ENCODE measurements at places on chromosomes 2 and 18.

- no peak for DNase-seq
Observed at GRCh38 chr2:156156580-156156979, 175.9 kb downstream of the NR4A2 start.

GRCh38 chr18:51537487-51537886 is 340.0 kb upstream of the MEX3C start:
- no peak for DNase-seq

DNA sequence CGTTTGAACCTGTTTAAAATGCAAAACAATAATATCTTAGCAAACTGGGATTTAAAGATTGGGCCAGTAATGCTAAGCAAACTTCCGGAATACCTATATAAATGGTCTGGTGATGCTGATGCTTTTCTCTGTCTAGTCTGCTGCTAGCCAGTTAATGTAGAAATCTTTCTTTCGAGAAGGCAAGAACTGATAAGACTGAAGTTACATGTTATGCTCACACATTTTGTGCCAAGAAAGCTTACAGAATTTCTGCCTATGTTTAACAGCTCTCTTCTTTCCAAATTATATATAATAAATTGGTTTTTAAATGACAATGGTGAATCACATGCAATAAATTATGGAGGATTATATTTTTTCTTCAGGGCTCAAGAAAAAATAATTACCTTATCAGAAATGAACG is 37.9 kb downstream of the GCA start:
- DNase-seq: no peak

DNA sequence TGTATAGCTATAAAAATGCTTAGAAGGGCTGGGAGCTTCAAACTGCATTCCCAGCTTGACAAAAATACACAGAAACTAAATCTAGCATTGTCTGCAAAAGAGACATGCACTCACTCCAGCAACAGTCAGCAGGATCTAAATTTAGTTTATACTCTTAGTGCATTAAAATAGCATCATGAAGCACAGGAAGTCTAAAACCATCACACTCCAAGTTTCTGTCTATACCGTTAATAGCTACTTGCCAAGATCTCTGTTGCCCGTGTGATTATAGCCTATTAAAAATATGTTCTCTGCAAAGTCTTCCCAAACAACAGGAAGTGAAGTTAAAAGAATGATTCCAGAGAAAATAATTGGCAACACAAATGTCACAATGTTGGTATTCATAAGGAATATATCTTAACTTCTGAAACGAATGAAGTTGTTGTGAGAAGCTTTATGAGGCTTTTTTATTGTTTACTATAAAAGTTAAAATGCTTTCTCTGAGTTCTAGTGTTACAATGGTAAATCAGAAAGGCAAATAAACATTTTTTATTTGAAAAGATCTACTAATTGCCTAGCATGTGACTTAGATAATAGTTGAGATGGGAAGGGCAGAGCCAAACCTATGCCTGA is 184.2 kb downstream of the ZNF385B start:
- DNase-seq: peak; percentile 21

GRCh38 chr18:8045884-8046281 is 478.8 kb downstream of the PTPRM start:
- DNase-seq: no peak

DNA sequence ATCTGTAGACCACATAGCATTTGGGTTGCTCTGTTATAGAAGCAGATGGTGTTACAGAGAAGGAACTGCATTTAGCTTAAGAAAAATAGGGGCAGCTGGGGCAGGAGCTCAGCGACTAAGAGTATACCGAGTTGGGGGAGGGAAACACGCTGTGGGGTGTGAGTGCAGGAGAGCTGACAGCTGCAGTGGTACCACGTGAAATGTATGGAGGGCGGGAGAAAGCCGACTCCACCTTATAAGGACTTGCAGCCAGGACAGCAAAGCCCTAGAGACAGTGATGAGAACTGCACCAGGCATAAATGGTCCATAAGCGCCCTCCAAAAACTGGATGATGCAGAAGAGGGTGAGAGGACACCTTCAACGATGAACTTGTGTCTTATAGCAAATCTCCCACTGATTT is 237.6 kb downstream of the PRKCE start:
- peak; percentile 22 for DNase-seq

GRCh38 chr2:109065391-109065734 is 63.6 kb upstream of the SH3RF3 start:
- DNase-seq: no peak

- no peak for DNase-seq
Observed at GRCh38 chr18:35155398-35156117, 85.3 kb upstream of the ZNF397 start.

- peak; percentile 51 for DNase-seq
Observed at GRCh38 chr2:215499331-215499730, 63.5 kb upstream of the FN1 start.

DNA sequence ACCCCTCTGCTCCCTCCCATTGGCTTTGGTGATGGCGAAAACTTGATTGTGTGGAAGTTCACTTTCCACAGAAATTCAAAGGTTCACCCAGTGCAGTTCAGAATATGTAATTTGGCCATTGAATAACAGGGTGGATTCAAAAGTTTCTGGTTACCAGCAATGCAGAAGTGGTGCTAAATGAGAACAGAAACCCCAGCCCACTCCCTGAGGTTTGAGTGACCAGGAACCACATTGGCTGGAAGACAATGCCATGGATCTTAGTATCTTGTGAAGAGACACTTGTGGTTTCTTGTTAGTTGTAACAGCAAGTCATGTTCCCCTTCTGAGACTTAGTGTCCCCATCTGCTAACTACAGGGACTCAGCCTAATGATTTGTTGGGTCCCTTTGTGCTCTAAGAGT is 49.8 kb downstream of the QPCT start:
- no peak for DNase-seq

DNA sequence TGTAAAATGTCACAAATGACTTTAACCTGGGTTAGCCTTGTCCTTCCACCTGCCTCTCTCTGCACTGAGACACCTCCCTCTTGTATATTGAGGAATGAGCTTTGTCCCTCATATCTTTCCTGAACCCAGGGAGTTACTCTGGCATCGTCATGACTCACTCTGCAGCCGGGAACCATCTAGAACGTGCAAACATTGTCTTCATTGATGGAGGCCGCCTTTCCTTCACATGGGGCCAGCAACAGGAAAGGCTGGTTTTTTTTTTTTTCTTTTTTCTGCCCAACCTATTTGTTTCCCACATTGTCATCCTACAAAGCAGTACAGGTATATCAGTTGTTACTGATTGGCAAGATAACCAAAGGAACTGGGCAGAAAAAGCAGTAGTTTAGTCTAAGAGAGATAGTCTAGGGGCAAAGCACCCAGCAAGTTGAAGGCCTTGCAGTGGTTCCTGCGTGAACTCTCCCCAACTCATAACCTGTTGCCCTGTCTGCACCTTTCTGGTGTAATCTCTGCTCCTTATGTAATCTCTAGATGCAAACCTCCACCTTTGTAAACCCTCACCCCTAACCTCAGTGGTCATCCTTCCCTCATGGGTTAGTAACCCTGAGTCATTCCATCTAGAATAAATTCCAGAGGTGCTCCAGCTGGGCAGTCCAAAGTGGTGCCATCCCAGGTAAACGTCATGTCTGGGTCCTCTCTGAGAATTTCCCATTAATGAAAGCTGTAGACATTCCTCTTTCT is 38.3 kb downstream of the SLC40A1 start:
- DNase-seq: no peak

DNA sequence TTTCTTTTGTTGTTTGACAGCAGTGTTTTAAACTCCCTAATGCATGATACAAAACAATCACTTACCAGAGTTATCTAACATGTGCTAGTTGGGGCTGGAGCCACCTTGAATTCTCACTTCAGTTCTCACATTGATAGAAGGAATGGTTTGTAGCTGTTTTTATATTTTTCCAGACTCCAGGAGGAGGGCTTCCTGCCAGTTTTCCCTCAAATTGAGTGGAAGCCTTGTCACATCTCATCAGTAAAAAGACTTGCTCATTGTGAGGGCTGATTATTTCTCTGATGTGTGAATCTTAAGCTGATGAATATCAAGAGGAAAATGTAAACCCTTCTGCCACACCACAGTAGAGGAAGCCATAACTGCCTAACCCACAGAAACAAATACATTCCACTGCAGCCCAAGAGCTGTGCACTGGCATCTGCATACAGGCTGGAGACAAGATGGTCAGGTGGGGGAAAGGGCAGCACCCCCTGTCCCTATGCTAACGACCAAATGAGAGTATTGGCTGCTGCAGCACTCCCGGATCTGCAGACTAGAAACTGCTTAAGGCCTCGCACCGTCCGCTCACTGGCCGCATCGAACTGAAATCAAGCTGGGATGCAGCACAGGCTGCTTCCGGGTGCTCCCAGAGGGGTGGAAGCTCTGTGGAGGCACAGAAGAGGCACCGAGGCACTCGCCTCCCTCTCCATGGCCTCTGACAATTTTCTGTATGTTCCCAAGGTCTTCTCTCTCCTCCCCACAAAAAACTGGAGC is 73.7 kb upstream of the TPO start:
- DNase-seq: no peak

Measured in LHCN-M2 (cell line).